ENCODE measurements at places on chromosomes 6 and 20.
A peak's percentile ranks its signal among the peaks of the same experiment; 100 is the strongest.

DNA sequence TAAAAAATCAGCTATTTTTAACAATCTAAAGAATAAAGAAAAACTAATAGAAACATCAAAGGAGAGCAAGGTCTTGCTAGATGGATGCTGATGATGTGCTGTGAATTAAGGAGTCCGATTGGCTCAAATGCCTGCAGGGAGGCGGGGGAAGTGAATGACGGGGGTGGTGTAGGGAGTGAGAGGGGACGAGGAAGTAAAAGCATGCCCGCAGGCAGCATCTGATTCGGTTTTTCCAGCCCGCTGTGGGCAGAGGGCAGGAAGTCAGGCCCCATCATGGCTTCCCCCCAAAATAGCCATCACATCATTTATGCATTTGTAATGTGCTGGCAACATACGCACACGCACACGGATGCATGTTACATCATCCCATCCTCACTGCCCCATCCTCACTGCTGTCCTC lies 10.3 kb downstream of the RSPO4 start:
- peak; percentile 23 for DNase-seq

DNA sequence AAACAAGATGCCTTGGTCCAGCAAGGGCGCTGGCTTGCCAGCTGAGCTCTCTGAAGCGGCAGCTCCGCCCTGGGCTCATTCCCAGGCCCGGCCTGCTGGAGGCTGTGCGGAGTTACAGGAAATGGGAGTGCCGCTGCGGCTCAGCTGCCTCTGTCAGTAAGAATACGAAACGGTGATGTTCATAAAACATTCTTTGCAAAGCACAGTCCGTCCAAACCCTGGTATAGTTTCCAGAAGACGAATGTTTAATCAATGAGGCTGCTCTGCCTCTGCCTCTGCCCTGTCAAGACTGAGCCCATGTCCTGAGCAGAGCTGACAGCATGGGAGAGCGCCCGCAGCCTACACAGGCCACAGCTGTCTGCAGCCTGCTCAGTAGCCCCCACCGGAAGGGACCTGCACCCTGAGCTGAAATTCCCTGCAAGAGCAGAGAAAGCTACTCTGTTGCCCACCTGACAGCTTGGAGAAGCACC lies 153.3 kb upstream of the SNX9 start:
- no peak for DNase-seq

DNA sequence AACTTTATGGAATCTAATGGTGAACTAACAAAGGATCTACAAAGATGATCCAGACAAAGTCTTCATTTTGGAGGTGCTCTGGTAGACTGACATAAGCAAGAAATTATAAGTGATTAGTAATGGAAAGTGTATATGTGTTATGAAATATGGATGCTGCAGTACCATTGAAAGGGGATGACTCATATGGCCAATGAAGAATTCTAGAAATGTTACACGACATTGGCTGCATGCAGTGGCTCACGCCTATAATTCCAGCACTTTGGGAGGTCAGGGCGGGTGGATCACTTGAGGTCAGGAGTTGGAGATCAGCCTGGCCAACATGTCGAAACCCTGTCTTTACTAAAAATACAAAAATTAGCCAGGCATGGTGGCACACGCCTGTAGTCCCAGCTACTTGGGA lies 23.5 kb downstream of the CFAP206 start:
- no peak for DNase-seq

- DNase-seq = no peak
These were observed at the start of gene SERAC1 for GRCh38 chr6:158168040-158168289. Gene SERAC1 (minus strand): TSS chr6:158168262. CDS start chr6:158158363, 9,899 bp downstream.

GRCh38 chr6:43833223-43833995 lies 63.4 kb downstream of the VEGFA start:
- DNase-seq = no peak

DNA sequence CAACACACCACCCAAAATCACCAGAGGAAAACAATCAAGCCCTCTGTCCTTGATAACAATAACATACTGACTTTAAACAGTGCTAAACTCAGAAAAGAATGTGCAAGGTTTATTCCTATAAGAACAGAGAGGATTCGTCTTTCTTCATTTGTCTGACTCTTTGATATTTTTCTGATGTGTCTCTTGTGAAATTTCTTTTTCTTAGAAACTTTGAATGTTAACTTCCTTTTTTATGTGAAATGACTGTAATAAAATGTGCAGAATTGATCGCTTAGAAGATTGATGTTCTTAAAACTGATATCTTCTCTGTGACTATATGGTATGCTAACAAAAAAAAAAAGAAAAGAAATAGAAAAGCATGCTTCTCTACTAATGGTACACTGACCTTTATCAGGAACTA lies 947.4 kb upstream of the CITED2 start:
- DNase-seq = no peak

DNA sequence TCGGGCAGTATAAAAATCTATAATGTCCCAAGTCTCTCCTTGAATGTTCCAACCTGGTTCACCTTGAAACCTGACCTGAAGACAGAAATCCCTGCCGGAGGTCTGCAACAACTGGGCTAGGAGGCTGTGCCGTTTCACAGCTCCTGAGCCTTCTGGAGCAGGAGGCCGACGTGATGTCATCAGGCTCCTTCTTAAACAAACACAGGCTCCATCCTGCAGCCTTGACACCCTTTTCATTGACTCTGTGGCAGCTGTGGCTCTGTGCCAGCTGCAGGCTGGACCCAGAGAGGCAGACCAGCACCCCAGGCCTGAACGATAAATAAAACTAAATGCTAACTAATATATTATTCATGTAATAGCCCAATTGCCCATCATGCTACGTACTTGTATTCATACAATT lies 483.9 kb downstream of the CD83 start:
- DNase-seq = no peak

GRCh38 chr6:45021676-45022075 lies 306.5 kb upstream of the RUNX2 start:
- no peak for DNase-seq

DNA sequence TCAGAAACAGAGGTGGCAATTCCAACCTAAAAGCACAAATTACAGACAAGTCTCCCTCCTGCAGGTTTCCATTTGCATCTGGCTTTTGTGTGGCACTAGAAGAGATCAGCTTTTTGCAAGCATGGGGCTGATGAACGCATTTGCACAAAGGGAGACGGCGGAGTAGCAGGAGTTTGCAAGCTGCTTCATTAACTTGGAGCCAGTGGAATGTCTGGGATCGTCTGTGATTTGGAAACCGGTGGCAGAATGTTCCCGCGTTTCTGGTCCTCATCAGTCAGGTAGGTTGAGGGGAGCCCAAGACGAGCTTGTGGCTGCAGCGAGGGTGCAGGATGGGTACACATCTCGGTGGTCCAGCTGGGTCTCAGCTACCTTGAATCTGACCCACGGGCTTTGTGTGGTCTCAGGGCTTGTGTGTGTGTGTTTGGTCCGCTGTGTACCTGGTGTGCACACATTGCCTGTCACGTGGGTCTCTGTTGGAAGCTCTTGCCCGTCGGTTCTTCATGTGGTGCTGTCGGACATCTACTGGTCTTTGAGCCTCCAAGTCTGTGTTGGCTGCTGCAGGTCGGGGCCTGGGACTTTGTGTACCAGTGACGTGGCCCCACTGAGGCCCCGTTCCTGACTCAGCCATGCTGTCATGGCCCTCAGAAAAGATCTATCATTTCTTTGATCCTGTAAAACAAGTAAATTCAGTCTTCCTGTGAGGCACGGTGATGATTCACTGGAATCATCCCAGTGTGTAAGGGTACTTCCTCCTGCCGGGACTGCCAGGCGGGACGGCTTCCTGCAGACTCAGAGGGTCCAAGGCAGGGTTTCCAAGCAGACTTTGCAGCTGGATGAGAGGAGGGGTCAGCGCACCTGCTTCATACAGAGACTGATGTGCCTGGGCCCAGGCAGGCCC lies 12.4 kb upstream of the MYT1 start:
- no peak for DNase-seq

- DNase-seq = no peak
These were observed 37.5 kb upstream of the PDE7B start for GRCh38 chr6:135814043-135814442.

- peak; percentile 73 for DNase-seq
These were observed 102.9 kb upstream of the ZNF184 start for GRCh38 chr6:27575594-27576361.

- no peak for DNase-seq
These were observed 792.9 kb downstream of the EYS start for GRCh38 chr6:64914124-64914523.

DNA sequence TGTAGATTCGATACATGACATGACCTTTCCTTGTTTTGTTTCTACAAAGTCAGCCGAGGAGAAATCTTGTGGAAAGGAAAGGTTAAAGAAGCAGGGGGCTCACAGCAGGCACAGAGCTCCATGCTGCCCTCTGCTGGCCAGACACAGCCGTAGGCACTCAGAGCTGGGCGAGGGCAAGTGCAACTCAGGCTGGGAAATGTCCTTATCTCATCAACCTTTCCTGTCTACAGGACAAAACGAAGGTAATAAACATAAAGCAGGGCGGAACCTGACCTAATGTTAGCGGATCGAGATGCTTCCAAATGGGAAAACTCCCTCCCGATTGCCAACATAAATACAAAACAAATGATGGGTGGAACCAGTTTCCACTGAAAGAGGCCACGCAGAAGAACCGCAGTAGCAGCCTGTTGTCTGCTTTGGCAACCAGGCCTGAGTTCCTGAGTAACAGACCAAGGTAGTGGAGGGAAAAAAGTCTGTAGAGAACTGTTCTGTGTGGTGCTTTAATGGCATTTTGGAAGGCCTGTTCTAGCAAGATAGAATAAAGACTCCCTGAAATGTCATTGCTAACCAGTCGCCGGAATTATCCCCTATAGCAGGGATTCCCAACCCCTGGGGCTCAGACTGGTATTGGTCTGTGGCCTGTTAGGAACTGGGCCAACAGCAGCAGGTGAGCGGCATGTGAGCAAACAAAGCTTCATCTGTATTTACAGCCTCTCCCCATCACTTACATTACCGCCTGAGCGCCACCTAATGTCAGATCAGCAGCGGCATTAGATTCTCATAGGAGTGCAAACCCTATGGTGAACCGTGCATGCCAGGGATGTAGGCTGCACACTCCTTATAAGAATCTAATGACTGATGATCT lies 85.2 kb downstream of the MBOAT1 start:
- peak; percentile 67 for DNase-seq

GRCh38 chr20:20304942-20305341 lies 63.0 kb upstream of the INSM1 start:
- DNase-seq = no peak

DNA sequence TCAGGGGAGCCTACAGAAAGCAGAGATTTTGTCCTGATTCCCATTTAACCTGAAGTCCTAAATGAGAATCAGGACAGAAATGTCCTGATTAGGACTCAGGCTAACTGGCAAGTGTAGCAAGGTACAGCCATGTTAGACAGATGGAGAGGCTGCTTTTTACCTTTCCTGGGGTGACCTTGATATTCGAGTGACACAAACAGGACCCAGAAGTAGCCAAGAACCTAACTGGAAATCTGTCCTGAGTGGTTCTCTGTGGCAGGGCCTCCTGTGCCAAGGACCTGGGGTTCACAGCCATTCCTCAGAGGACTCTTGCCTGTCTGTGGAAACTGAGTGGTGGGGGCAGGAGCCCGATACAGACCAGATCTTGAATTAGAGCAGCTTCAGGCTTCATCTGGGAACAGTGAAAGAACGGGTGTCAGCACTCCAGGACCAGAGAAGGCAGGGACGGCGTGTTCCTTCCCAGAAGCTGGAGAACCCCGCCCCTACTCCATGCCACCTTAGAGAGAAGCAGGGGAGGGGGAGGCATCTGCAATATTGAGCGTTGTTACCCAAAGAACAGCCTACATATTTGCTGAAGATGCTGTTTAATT lies 4.3 kb upstream of the FUCA2 start:
- no peak for DNase-seq
